Nephron progenitor cell (in vitro differentiated cells): ENCODE measurements at places on chromosomes 2 and 18.

- no peak for DNase-seq
Measured at GRCh38 chr18:21074336-21075323, 37.0 kb downstream of the ROCK1 start.

GRCh38 chr2:74620671-74621070 lies 27.5 kb downstream of the M1AP start:
- DNase-seq: no peak

GRCh38 chr2:108403494-108403893 lies 25.7 kb downstream of the SULT1C4 start:
- DNase-seq: no peak

DNA sequence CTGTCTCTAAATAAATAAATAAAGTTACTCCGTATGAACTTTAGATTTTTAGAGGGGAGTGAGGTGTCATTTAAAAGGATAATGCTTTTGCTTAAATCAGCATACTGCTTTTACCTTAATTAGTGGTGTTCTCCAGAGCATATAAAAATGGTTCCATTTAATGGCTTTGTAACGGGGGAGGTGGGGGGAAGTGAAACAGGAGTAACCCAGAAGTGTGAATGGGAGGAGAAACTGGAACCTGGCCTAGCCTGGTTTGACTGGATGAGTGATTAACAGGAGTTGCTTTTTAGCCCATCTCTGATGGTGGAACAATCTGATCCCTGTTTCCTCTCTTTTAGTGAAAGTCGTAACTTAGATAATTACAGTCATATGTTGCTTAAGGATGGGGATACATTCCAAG lies 1.6 kb downstream of the CNDP2 start:
- no peak for DNase-seq

GRCh38 chr2:8926356-8926755 lies 77.1 kb downstream of the MBOAT2 start:
- DNase-seq: peak; percentile 17

- no peak for DNase-seq
Measured at GRCh38 chr2:143263066-143263625, 133.9 kb downstream of the ARHGAP15 start.

DNA sequence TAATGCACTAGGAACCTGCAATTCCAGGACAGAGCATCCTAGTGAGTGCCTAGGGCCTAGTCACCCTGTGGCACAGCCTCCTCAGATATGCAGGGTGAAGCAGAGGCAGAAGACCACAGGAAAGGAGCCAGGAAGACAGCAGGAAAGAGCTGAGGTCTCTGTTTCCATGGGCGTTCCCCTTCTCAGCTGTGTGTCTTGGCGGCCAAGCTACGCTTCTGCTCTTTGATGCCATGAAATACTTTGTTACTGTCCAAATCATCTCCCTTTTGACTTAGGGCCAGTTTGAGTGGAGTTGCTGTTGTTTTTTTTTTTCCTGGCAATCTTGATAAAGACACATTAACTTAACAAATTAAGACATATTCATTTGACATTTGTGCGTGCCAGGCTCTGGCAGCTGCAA lies 67.3 kb downstream of the APOB start:
- no peak for DNase-seq

DNA sequence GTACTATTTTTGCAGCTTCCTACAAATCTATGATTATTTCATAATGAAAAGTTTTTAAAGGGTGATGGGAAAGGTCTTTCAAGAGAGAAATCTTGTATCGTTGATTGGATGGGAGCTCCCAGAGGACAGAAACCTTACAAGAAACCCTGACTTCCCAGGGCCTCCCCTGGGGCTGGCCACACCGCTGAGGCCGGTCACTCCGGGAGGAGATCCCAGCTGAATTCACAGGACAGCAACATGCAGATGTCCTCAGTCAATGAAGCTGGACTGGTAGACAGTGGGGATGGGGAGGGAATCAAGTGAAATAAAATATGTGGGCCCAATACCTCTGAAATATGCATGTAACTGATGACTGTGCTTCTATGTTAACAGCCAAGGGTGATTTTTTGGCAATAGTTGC lies 135.6 kb downstream of the TFCP2L1 start:
- DNase-seq: no peak

- DNase-seq: no peak
Measured at GRCh38 chr18:75322206-75322605, 105.3 kb downstream of the SMIM21 start.

- no peak for DNase-seq
Measured at GRCh38 chr18:59428018-59428417, 69.0 kb upstream of the LMAN1 start.

DNA sequence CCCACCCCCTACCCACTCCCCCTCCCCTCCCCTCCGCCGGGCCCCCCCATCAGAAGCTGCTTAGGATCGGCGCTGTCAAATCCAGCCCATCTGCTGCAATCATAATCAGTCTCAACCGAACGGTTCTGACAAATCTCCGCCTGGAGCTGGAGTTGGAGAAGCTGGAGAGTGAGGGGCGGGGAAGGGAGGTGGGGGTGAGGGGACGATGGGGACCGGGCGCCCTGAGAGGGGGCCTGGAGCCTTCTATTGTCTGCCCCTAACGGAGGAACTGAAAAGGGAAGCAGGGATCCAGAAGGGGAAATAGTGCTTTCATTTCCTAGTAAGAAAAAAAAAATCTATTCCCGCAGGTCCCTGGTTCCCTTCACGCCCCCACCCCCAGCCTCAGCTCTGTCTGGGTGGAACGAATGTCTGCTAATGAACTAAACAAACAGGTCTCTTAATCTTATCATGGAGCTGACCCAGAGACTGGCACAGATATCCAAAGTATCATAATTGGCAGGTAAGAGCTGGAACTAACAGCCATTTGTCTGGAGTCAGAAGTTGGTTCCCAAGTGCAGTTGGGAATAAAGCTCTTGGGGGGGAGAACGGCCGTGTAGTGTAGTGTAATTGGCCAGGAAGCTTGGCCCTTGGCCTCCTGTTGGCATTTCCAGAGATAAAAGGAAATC lies 301.2 kb downstream of the NCKAP5 start:
- peak; percentile 38 for DNase-seq

DNA sequence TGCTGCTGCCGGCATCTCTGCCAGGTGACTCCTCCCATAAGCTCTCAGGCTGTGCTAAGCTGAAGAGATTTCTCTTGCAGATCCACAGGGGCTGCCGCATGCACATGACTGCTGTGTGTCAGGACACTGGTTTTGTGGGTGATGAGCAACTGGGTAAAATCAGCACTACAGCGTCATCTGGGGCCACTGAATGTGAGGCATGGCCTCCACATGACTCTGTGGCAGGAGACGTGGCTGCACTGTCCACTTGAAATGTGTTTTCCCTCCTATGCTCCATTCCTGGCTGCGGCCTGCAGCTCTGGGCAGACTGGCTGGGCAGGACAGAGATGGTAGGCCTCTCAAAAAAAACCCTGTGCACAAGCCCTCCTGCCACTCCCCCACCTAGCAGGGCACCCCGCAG lies 63.6 kb downstream of the MARCO start:
- no peak for DNase-seq

GRCh38 chr2:154588838-154589237 lies 109.7 kb upstream of the KCNJ3 start:
- DNase-seq: no peak

DNA sequence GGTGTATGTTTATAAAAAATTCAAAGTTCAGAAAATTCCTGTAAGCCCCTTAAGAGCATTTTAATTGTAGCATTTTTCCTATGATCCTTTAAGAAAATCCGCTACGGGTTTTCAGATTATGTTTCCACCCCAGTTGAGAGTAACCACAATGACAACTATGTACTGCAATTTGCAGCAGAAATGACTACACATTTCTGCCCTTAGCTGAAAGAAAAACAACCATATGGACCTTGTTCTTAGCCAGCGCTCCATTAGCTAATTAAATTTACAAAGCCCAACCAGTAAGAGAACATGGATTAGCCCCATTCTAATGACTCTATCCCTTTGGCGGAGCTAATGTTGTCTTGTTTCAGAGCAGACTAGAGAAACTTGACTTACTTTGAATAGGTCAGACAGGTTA lies 247.6 kb downstream of the SLC8A1 start:
- no peak for DNase-seq

DNA sequence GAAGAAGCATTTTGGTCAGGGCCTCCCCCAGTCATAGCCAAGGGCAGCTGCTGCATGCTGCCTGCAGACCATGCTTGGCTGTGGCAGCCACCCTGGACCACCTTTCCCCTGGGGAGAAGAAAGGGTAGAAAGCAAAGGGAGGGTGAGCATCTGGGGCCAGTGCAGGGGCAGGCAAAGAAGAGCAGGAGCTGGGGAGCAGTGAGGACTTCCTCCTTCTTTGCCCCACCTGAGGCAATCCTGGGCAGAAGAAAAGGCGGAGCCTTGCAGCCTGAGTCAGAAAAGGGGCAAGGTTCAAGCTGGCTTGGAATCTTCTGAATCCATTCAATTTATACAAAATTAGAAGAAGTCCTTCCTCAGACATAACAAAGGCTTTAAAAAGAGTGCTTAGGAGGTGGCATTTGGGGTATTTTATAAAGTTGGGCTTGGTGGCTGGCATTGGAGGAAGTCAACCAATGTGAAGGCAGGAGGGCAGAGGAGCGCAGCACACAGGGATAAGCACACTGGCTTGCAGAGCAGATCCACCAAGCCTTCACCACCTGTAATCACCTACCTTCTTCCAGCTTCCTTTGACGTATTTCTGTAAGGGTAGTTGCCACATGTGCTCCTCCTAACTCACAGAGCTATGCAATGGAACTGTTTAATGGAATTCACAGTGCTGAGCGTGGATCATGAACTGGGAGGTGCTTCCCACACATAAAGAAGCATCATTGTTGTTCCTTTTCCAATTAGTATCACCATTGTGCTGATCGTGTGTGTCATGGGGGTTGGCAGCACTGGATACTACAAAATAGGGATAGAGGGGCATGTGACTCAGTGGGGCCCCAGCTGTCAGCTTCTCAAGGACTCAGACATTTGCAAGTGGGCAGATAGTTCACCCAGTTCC lies 154.4 kb upstream of the EPAS1 start:
- DNase-seq: no peak
